ENCODE measurements at places on chromosomes 11 and 22. TPM values are rescaled to one million over a fixed set of nuclear protein-coding genes. Genes with fewer than 3 reads are reported as not detected.
A peak's percentile ranks its signal among the peaks of the same experiment; 100 is the strongest.

DNA sequence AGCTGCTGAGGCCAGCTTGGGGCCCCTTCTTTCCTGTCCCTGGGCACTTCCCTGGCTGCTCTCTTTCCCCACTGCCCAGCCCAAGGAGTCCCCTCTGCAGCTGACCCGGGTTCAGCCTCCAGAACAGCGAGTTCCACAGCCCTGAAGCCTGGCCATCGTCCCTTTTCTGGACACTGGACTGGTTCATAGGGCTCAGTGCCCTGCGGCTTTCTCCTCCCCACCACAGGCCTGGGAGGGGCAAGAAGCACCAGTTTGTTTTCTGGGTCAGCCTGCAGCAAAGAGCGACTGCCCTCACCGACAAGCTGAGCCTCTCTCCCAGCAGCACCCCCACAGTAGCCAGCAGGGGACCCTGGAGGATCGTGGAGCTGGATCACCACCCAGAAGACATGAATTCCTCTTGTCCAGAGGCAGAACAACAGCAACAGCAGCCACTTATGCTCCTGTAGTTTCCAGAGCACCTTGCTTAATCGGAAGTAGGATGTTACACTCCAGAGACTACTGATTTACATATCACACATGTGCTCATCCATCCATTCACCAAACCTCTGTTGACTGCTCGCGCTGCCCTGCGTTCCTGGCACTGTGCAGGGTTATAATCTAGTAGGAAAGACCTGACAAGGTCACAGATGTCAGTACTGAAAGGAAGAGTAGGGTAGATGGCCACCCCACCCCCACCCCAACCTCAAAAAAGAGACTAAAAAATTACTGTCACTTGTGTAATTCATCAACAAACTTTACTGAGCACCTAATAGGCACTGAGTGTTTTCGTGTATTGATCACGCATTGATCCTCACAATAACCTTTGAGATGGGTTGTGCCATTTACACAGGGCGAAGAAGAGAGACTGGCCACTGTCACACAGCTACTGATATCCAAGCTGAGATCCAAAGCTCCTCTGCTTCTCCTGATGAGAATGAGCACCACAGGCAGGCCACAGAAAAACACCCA is 13.0 kb upstream of the CXCR5 start:
- peak; percentile 83 for DNase-seq

- peak; percentile 60 for DNase-seq
Measured at GRCh38 chr22:50261615-50262459, at the start of gene MAPK12. Gene MAPK12, minus strand, starts transcription at chr22:50261683. Its CDS starts 174 bp downstream, at chr22:50261509.

DNA sequence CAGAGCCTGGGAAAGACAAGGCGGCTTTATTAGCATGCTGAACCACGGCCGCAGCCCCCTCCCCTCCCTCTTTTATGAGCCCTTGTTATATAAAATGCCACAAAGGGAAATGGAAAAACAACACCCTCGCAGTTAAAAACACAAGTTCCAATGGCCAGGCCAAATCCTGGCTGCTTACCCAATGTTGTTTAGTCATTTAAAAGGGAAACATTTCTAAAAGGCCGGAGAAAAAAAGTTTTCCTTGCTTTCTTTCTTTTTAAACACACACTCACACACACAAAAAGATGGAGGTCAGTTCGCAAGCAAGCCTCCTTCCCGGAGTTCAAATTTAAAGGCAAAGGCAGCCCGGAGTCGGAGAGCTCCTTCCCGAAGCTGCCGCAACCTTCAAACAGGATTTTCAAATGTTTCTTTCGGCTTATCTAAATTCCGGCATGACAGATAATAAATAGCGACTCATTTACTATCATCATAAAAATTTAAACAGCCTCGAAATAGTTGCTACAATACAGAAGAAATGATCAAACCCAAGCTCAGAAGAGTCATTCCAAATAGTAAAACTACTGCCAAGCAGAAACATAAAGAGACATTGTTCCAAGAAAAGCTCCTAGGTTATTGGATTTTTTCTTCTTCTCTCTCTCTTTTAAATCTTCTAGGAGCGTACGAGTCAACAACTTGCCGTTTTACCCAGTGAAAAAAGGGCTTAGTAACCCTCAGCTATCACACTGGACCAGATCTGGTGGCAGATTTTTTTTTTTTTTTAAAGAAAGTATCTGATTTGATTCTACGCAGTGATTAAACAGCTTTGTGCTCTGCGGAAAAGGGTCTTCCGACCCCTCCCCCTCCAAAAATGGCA is 3.5 kb downstream of the PHF21B start:
- DNase-seq: no peak

TMEM179B gene
- 21.6 TPM for total RNA-seq

SESN3 gene
- total RNA-seq: 6.0 TPM

DNA sequence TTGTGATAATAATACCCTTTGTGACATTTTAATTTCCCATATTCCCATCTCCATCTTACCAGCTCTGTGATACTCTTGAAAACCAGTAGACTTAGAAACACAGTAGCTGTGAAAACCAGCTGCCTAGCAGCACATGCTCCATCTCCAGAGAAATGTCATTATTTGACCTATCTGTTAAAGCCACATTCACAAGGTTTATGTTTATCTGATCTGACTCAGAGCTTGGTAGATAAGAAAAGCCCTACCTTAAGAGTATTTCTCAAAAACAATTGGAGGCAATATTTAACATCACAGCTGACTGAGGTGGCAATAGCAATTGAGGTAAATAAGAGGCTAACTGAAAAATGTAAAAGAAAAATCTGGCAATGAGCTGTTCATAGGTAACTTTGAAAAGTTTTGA is 8.1 kb upstream of the ANO3 start:
- no peak for DNase-seq

- DNase-seq: no peak
Measured at GRCh38 chr11:78694152-78694551, 119.5 kb upstream of the NARS2 start.

GRCh38 chr11:121300972-121301699 is 8.6 kb downstream of the SC5D start:
- DNase-seq: no peak

- no peak for DNase-seq
Measured at GRCh38 chr11:17633279-17633986, 85.9 kb upstream of the MYOD1 start.

GPR83 gene
- total RNA-seq: 0.22 TPM

- no peak for DNase-seq
Measured at GRCh38 chr22:32482708-32483107, 8.1 kb downstream of the FBXO7 start.

DNA sequence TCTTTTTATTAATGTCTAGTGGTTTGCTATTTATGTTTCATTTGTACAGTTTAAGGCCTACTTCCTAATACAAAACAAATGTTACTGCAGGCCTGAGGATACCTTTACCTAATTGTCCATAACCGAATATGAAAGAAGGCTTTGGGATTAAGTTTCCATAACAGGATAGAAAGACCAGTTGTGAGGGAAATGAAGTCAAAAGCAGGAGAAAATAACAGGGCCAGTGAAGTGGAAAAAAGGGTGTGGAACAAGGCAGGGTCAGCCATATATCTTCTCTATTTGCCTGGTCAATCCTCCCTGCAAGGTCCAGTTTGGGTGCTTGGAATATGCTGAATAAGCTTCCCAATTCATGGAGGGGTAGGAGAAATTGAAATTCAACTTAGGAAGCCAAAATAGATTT is 211.5 kb downstream of the SWAP70 start:
- no peak for DNase-seq

DNA sequence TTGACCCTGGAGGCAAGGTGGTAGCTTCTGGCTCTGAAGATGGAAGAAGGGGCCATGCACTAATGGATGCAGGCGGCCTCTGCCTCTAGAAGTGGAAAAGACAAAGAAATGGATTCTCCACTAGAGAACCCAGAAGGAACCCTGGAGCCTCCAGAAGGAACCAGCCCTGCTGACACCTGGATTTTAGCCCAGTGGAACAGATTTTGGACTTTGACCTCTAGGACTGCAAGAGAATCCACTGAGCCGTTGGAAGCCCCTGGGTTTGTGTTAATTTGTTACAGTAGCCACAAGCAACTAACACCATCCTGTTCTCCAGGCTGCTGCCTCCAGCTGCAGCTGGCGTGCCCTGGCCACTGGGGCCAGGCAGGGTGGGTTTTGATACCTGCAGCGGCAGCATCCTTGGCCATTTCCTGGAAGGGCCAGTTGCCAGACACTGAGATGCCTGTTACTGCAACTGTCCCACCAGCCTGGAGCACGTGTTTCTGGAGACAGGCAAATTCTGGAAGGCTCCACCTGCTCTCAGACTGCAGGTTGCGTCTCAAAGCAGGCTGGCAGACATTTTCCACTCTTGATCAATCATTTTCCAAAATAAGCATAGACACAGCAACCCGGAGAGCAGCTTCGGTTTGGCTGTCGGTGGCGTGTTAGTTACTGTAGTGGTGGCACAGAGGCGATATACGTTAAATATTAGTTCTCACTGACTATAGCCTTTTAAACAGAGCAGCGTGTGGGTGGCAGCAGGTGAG is 76.8 kb upstream of the PARVG start:
- DNase-seq: peak; percentile 20

OR5P2 gene
- total RNA-seq: not detected

GRCh38 chr22:35883031-35883620 is 145.5 kb downstream of the RBFOX2 start:
- no peak for DNase-seq

FBLN1 gene
- 113 TPM for total RNA-seq

DNA sequence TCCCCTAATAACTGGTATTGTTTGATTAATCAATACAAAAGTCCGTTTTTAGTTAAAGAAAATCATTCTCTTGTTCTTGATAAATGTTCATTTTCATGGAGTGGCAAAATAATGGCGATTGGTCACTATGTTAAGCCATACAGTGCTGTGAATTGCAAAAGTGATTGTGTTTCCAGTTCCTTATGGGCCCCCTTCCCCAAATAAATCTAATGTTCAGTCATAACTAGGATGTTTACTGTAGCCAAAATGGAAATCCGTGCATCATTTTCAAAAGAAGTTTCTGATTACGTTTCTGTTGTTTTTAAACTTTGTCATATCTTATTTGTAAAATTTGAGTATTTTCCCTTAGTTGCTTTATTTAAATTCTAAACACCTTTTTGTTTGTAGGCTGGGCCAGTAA is 845 bp downstream of the RBM7 start:
- DNase-seq: no peak

- no peak for DNase-seq
Measured at GRCh38 chr11:61377461-61378160, 14.8 kb upstream of the TMEM216 start.

- DNase-seq: no peak
Measured at GRCh38 chr22:44524806-44525205, 26.8 kb upstream of the RTL6 start.

- DNase-seq: no peak
Measured at GRCh38 chr11:86755146-86755545, 45.2 kb upstream of the PRSS23 start.

GRCh38 chr11:70203751-70204465 is 812 bp downstream of the FADD start:
- peak; percentile 68 for DNase-seq

DNA sequence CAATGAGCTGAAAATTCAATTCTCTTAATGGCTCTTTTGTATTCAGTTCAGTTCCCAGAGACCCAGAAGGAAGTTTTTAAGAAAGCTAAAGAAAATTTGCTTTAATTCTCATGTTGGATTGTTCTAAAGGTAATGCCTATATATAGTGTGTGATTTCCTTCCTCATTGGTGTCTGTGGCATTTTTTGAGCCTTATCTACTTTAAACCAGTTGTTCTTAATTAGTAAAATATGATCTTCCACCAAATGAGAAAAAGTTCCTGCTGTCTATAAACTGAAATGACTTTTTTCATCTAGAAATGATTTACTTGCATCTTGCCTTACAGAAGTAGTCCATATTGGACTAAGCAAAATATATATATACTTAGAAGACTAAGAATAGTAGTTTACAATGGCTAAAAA is 622.1 kb upstream of the KIRREL3 start:
- DNase-seq: no peak

GRCh38 chr11:65489035-65489705 is 9.7 kb upstream of the MALAT1 start:
- no peak for DNase-seq

- DNase-seq: no peak
Measured at GRCh38 chr11:47377571-47378009, 757 bp downstream of the SPI1 start.

DNA sequence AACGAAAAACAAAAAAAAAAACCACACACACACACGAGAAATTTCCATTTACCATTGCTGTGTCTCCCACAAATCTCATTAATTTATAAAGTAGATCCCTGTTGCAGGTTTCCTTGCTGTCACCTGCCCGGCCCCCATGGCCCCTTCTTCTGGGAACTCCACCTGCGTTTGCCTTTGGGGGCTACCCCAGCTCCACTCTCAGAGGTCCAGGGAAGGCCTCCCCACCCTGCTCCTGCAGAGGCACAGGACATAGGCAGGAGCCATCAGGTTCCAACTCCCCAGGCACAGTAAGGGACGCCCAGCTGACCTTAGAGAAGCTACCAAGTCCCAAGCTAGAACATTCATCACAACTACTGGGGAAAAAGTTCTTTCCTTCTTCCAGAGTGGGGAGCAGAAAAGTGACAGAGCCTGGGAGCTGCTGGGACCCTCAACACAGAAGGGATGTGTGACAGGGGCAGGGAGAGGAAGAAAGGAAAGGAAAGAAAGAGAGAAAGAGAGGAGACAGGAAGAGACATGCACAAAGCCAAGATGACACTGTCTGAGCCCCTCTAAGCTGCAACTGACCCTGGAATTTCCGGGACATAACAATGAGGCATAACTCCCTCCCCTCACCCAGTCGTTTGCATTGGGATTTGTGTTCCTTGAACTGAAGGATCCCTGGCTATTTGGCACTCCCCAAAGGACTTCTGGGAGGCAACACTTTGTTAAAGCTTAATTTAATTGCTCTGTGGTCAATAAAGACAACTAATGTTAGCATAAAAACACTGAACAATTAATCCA is 175.7 kb downstream of the SHANK2 start:
- DNase-seq: no peak

DNA sequence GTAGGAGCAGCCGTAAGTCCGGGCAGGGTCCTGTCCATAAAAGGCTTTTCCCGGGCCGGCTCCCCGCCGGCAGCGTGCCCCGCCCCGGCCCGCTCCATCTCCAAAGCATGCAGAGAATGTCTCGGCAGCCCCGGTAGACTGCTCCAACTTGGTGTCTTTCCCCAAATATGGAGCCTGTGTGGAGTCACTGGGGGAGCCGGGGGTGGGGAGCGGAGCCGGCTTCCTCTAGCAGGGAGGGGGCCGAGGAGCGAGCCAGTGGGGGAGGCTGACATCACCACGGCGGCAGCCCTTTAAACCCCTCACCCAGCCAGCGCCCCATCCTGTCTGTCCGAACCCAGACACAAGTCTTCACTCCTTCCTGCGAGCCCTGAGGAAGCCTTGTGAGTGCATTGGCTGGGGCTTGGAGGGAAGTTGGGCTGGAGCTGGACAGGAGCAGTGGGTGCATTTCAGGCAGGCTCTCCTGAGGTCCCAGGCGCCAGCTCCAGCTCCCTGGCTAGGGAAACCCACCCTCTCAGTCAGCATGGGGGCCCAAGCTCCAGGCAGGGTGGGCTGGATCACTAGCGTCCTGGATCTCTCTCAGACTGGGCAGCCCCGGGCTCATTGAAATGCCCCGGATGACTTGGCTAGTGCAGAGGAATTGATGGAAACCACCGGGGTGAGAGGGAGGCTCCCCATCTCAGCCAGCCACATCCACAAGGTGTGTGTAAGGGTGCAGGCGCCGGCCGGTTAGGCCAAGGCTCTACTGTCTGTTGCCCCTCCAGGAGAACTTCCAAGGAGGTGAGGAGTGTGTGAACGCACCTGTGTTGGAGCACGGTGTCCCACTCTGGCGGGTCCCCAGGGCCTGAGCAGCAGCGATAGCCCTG is at the start of gene TAGLN:
Gene TAGLN, plus strand, starts transcription at position 318 of the 863 bp plus-strand sequence. CDS start 3,644 bp downstream, outside the sequence.
- DNase-seq: peak; percentile 79
